ENCODE measurements at places on chromosomes 12 and 14.

GRCh38 chr12:9895215-9895971, 14.1 kb downstream of the KLRF2 start:
- DNase-seq, result no peak

GRCh38 chr12:89151536-89151935, 200.8 kb downstream of the DUSP6 start:
- DNase-seq, result no peak

DNA sequence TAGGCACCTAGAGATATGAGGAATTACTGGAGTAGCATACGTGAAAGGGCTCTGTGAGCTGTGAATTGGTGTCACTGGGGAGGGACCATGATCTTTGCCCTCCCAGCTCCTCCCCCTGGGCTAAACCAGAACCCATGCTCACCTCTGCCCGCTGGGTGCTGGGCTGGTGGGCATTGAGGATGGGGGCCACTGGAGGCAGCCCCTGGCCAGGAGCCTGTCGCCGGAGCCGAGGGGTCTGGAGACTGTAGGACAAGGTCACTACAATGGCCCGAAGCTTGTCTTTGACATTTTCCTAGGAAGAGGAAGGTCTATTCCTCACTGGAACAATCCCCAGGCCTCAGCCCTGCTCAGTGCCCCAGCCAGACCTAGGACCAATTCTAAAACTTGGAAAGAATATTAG, 11.6 kb downstream of the ITGA7 start:
- DNase-seq, result no peak

- DNase-seq, result peak; percentile 17
Observed at GRCh38 chr12:85155791-85156190, 119.6 kb downstream of the LRRIQ1 start.

- no peak for DNase-seq
Observed at GRCh38 chr12:30529489-30530269, 166.0 kb downstream of the IPO8 start.

GRCh38 chr14:76115010-76115422, 36.7 kb upstream of the GPATCH2L start:
- DNase-seq, result no peak

- DNase-seq, result no peak
Observed at GRCh38 chr12:6277982-6278438, 32.5 kb upstream of the PLEKHG6 start.

DNA sequence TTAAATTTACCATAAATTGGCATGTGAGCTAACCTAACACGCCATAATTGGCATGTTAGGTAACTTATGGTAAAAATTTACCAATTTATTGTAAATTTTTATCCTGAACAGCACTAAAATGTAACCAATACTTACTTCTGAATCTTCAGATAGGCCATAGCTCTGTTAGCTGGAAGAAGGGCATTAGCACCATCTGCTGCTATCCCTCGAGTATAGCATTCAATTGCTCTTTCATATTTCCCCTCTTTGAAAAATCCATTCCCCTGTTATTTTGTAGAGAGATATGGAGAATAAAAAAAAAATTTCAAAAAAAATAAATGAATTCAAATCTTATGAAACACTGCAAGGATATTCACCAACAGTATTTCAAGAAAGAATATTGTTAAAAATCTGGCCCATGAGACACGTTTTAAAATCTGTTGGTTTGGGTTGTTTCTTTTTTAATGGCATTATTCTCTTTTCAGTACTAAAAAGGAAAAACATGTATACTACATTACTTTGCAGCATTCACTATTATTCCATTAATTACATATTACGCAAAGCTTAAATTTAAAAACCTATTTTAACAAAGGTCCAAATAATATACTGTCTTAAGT, 19.1 kb downstream of the RPAP3 start:
- DNase-seq, result peak; percentile 15

DNA sequence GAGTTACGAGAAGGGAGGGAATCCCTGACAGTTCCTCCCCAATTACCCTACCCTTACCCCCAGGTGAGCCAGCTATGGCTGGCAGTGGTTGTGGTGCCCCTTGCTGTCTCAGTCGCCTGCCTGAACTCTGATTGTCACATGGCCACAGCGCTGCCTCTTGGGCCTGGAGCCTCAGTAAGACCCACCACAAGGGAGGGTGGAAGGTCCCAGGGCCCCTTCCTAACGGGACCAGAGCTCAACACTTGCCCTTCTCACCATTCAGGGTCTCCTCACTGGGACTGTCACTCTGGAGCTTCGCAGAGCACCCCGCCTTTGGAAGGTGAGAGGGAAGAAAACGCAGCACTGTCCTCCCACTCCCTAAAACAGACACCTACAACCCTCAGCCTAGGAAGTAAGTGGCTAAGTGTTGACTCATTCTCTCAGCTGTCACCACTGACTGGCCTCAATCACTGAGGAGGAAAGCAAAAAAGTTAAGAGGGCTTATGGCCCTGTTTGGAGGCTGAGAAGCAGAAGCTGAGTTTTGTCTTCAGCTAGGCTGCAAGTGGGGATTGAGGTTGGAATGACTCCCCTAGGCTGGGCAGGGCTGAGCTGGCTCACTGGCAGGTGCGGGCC, 1.0 kb downstream of the TMEM253 start:
- no peak for DNase-seq

DNA sequence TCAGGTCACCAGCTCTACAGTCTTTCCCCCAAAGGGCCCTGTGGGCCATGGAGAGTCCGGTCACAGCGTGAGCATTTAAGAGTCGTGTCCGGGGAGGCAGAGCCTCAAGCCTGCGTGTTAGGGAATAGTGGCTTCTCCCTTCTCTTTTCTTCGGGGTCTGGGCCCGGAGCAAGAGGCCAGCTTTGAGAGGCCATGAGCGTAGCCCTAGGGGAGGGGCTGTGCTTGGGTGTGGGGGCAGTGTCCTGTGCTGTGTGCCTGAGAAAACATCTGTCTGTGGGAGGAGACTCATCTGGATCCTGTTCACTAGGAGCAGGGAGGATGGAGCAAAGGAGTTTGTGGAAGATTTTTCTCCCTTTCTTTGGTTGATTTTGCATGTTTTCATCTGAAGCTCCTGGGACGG, 5.3 kb downstream of the LRP1-AS start:
- no peak for DNase-seq

DNA sequence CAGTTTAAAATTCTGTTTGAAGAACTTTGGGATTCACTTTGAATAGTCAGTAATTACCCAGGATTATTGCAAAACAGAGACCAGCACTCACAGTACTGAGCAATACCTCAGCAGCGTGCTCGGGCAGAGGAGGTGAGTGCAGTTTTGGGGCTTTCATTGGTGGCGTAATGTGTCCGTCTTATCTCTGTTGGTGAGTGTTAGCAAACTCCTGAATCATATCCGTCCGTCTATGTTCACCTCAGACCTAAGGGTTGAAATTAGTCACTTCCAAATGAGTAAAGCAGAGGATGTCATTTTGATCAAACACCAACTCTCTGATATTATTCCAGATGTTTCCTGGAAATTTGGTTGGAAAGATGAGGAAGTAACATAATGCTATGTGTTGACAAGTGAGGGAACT, 82.8 kb downstream of the BORCS5 start:
- no peak for DNase-seq

DNA sequence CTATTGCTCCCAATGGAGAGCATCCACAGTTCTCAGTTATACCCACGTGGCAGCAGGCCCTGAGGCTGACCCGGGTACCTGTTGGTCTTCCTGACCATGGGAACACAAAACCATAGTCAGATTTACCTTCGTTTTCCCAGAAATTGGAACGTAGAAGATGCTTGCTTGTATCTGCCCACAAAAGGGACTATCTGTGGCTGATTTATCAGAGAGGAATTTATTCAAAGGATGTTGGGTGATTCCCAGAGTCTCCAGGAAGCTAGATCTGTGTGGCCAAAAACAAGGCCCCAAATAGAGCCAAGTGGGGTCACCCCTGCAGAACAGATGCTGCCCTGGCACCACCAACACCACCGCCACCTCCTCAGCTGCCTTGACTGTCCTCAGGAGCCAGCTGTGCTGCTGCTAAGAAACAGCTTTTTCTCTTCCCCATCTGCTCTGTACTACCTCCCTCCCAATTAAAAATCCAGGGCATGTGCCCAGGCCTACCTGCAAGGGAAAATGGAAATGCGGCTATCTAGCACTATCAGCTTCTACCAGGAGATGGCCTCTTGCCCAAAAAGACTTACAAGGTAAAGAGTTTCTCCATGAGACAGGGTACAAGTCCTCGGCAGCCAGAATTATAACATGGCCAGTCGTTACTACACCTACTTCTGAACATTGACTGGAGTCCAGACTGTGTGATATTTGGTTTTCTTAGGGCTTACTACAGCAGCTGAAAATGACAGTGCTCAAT, 128.6 kb upstream of the PLEKHG7 start:
- no peak for DNase-seq

DNA sequence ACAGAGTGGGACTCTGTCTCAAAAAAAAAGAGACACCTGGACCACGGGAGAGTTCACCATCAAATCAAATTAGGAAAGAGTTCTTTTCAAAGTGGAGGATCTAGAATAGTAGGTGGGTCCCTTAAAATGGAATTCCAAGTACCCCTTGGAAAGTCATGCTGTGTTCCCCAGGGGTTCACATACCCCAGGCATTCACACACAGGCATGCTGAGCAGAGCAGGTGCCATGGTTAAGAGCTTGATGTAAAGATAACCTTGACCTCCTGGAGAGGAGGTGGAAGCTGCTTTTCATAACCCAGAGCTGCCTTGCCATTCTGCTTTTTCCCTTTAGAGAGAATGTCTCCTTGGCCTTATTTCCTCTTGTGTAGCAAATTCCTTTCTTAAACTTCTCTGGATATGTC, 14.2 kb upstream of the SRSF5 start:
- DNase-seq, result no peak

- no peak for DNase-seq
Observed at GRCh38 chr14:94654071-94654861, 42.1 kb downstream of the SERPINA3 start.

DNA sequence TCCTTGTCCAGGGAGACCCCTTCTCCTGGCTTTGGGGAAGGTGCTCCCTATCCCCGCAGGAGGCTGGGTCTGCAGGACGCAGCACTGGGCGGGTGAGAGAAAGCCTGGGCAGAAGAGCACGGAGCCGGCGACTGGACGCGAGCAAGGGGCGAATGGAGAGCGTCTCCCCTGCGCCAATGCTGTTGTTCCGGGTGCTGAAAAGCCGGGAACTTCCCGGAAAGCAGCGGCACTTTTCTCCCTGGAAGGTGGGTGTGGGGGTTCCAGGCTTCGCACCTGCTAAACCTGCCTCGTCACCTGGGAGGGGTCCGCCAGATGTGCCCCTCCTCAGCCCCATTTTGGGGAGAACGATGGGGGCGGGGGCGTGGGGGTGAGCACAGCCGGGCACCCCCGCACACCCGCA, 417.1 kb upstream of the TMTC1 start:
- DNase-seq, result no peak

- no peak for DNase-seq
Observed at GRCh38 chr12:106994579-106995220, 7.8 kb upstream of the MTERF2 start.

DNA sequence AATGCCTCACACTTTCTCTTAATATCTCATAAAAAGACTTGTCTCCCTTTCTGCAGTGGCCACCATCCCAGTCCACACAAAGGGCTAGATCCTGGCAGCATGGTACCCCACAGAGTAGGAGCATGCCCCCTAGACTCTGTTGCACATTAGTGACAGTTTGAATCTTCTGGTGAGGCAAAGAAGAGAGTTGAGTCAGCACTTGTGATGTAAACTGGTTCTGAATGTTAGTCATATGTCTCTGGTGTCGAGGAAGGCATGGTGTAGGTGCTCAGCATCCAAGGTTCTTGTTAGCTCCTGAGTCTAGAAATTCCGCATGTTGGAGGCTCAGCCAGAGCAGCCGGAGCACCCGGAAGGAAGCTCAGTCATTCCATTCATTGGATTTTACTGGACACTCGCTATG, 9.8 kb downstream of the TTC9 start:
- DNase-seq, result no peak

GRCh38 chr14:71135496-71135895, 228.2 kb downstream of the PCNX1 start:
- DNase-seq, result no peak

- no peak for DNase-seq
Observed at GRCh38 chr12:84763107-84763506, 149.5 kb downstream of the SLC6A15 start.

- no peak for DNase-seq
Observed at GRCh38 chr12:122729583-122730214, 945 bp downstream of the HCAR1 start.

GRCh38 chr12:120922279-120922678, 18.1 kb upstream of the SPPL3 start:
- no peak for DNase-seq

DNA sequence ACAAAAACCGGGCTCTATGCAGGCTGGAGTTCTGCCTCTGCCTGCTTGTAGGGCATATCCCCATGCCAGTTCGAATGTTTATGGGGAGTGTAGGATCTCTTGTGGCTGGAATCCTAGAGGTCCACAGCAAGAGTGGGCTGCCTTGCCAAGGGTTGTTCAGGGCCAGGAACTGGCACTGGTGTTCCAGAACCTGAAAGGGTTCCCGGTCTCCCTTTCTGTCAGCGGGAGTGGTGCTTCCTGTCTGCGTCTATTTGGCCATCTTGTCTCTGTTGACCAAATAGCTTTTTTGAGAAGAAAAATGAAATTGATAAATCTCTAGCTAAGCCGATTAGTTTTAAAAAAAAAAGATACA, 17.8 kb downstream of the OLR1 start:
- DNase-seq, result no peak

DNA sequence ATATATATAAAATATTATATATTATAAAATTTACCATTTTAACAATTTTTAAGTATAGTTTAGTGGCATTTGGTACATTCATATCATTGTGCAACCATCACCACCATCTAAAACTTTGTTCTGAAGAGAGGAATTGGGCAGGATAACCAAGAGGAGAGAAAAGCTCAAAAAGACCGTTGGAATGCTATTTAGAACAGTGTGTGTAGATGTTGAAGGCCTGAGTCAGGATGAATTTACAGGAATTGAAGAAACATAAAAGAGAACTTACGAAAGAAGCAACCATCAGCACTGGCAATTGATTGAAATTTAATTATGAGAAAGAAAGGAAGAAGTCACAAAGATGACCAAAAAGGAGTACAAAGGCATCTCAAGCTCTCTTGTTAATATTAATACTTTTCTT, 196.9 kb upstream of the PWP1 start:
- no peak for DNase-seq

DNA sequence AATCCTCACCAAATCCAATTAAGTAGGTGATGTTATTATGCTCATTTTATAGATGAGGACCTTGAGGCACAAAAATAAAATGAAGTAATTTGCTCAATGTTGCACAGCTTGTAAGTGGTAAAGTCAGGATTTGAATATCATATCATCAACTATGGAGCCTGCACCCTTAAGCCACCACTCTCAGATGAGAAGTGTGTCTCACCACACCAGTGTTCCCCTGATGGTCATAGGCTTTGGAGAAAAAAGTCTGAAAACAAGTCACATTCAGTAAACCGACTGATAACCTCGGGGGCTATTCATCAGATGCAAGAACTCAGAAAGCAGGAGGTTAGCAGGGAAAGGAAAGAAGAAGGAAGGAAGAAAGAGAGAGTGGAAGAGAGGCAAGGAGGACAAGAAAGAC, 2.8 kb downstream of the TSHR start:
- DNase-seq, result no peak

- DNase-seq, result no peak
Observed at GRCh38 chr12:958588-959123, 9.2 kb upstream of the RAD52 start.

- DNase-seq, result no peak
Observed at GRCh38 chr12:71329956-71330355, 109.6 kb upstream of the LGR5 start.

Measured in amniotic stem cell (primary cell).